MG63 (cell line): ENCODE measurements at places on chromosomes 1 and 21. TPM values are rescaled to one million over a fixed set of nuclear protein-coding genes. Genes with fewer than 3 reads are reported as not detected.

- peak; percentile 80 for DNase-seq
These were observed 65.4 kb downstream of the RPE65 start for GRCh38 chr1:68384321-68384813.

- no peak for DNase-seq
These were observed 12.6 kb downstream of the GBP5 start for GRCh38 chr1:89260042-89260441.

JAM2 gene
- 0.07 TPM in 1 of 2 replicates, not detected in the other for total RNA-seq

TTC34 gene
- total RNA-seq: not detected in 2 replicates
